ENCODE measurements at places on chromosomes 2 and 18. TPM values are rescaled to one million over a fixed set of nuclear protein-coding genes. Genes with fewer than 3 reads are reported as not detected.

DNA sequence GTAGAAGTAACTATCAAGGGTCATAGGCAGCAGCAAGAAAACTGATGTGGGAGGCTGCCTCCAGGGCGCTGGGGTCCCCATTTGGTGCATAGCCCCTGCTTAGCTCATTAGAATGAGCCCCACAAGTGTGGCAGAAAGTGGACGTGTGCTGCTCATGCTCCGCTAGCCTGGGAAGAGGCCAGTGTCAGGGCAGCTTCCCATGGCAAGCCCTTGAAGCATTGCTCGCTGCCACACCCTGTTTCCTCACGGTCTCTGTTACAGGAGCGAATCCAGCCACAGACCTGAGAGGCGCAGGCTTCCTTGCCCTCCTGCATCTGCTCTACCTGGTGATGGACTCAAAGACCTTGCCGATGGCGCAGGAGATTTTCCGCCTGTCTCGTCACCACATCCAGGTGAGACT lies 22.5 kb downstream of the ELMOD3 start:
- no peak for DNase-seq

- peak; percentile 79 for DNase-seq
These were observed 49.3 kb upstream of the RAB6D start for GRCh38 chr2:131413148-131413747.

- peak; percentile 67 for DNase-seq
These were observed 9.8 kb upstream of the MREG start for GRCh38 chr2:216023055-216023648.

DNA sequence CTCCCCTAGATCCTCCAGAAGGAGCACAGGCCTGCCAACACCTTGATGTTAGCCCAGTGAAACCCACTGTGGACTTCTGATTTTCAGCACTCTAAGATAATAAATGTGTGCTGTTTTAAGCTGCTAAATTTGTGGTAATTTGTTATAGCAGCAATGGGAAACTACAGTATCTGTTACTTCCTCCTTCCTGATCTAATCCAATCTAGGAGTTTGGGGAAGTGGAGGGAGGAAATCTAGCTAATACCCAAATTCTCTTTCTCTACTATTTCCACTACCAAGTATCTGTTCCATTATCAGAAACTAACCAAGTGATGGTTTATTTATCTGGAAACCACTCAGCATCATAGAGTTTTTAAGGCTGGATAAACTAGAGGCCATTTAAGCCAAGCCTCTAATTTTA lies 64.9 kb downstream of the AFF3 start:
- no peak for DNase-seq

GRCh38 chr18:3269241-3269913 lies 7.4 kb downstream of the MYL12B start:
- DNase-seq, result no peak

Gene EMILIN1
- total RNA-seq, result 81.3 TPM

Gene SCG2
- total RNA-seq, result 3.4 TPM

Data from fibroblast of the aortic adventitia (primary cell).